Dermis microvascular lymphatic vessel endothelial cell (primary cell): ENCODE measurements at places on chromosomes 3 and 15.

DNA sequence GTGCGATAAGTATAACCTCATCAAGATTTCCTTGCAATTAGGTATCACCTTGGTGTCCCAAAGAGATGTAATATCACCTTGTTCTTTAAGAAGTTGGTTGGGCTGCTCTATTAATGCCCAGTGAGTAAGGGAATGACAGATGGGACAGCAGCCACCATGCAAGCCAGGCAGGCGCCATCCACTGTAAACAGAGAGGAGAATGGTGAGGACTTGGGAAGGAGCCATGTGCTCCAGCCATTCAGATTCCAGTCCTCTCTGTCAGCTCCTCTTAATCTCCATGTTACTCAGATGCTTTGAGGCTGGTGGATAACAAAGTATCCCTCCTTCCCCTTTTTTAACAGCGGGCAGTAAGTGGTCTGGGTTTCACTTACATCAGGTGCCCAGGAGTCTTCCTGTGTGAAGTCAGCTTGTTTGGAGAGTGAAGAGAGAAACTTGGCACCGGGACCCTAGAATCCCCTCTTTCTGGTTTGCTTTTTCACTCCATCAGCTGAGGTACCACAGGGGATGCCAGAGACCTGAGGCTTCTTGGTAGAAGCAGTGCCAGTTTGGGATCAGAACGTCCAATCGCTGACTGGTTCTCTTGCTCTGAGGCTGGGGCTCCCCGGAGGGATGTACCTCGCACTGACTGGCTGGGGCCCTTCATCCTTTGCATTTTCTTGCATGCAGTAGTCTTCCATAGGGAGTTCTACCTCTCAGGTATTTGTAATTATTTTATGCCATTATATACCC is 29.5 kb downstream of the SLCO3A1 start:
- no peak for DNase-seq

- DNase-seq = no peak
These were observed 266.5 kb upstream of the LRTM1 start for GRCh38 chr3:55194376-55194775.

- no peak for DNase-seq
These were observed 51.7 kb downstream of the PRICKLE2 start for GRCh38 chr3:64173563-64173962.

- DNase-seq = no peak
These were observed 6.1 kb upstream of the OSTN start for GRCh38 chr3:191192941-191193340.

DNA sequence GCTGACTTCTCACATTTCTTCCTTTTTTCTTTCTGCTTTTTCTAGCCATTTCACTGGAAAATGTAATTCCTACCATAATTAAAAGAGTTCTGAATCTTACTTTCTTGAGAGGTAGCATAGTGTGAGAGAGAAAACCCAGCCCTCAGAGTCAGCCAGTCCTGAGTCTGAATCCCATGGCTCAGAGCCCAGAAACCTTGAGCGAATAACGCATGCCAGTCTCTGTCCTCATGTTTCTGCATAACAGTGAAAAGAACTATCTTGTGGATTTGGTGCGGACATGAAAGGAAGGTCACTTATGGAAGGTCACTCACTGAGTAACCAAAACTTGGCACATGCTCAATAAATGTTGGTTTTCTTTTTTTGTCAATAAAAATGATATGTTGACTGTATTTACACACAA is 29.3 kb upstream of the SLCO3A1 start:
- DNase-seq = no peak

DNA sequence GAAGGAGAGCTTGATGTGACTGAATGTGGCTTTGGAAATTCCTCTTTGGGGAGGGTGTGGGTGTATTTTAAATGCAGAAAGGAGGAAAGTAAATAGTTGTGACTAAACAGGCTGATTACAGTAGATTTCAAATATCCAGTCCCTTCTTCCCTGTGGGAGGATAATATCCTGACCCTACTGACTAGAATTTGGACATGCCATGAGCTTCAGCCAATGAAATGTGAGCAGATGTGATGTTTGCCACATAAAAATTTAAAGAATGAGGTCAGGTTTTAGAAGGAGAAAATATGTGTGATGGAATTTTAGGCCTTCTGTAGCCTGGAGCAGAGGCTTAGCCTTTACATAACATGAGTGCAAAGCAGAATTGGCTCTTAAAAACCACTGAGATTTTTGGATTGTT is 1218.9 kb downstream of the ROBO2 start:
- no peak for DNase-seq

- DNase-seq = no peak
These were observed 102.4 kb downstream of the NR1D2 start for GRCh38 chr3:24047513-24047912.

- DNase-seq = no peak
These were observed 160.4 kb upstream of the SGO1 start for GRCh38 chr3:20346369-20346768.

GRCh38 chr3:70185661-70186060 is 126.8 kb downstream of the MDFIC2 start:
- DNase-seq = no peak

GRCh38 chr3:9193633-9194195 is 55.7 kb downstream of the SRGAP3 start:
- no peak for DNase-seq

GRCh38 chr15:70526974-70527325 is 236.4 kb downstream of the UACA start:
- no peak for DNase-seq

DNA sequence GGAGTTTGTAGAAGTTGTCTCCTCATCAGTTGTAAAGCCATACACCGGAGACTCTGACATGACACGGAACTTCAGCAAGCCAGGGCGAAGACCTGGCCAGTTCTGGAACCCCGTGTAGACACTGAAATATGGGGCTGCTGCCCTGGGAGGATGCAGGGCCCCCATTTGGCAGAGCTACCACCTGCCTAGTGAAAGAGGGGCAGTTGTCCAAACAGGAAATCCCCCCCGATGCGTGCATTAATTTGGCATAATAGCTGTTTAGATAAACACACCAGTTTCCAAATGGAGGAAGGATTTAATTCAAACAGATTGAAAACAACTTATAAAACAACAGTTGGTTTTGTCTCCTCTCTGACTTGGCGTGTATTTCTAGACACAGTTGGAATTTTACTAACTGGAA is 357.2 kb downstream of the GABRG3 start:
- no peak for DNase-seq

GRCh38 chr3:169815590-169816150 is 3.0 kb upstream of the LRRC34 start:
- no peak for DNase-seq

DNA sequence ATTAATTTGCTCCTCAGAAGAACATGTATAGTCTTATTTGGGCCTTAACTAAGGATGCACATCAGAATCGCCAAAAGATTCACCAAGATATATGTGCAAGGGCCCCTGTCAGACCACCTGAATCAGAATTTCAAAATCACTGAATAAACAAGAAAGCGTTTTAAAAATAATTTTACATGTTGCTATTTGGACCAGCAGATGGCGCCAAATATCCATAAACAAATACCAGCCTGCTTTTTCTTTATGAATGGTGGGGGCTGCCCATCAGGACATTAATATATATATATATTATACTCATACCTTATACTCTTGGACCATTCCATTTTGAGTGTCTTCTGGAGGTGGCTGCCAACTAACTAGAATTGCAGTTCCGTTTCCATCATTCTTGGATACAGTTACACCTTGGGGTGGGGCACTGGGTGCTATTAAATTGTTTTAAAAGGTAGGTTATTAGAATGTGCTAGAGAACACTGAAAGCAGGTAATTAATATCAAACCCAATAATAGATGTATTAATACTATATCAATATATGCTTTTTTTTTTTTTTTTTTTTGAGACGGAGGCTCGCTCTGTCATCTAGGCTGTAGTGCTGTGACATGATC is 1108.3 kb downstream of the ROBO1 start:
- DNase-seq = peak; percentile 56

GRCh38 chr15:94056314-94056713 is 175.0 kb upstream of the MCTP2 start:
- no peak for DNase-seq

DNA sequence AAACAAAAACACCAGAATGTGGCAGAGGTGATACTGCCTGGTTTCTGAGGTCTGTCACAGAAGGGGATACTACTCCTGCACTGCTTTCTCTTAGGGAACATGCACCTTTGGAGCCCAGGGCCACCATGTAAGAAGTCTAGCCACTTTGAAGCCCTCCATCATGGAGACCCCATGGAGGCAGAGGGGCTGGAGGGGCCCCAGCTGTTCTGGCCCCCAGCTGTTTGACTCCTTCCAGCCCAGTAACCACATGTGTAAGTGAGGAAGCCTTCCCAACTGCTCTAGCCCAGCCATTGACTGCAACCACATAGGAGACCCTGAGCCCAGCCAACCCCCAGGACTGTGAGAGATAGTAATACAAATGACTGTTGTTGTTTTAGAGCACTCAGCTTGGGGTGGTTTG is 9.0 kb upstream of the IGDCC4 start:
- DNase-seq = no peak

GRCh38 chr3:186099178-186099577 is 9.7 kb downstream of the ETV5 start:
- DNase-seq = peak; percentile 60

DNA sequence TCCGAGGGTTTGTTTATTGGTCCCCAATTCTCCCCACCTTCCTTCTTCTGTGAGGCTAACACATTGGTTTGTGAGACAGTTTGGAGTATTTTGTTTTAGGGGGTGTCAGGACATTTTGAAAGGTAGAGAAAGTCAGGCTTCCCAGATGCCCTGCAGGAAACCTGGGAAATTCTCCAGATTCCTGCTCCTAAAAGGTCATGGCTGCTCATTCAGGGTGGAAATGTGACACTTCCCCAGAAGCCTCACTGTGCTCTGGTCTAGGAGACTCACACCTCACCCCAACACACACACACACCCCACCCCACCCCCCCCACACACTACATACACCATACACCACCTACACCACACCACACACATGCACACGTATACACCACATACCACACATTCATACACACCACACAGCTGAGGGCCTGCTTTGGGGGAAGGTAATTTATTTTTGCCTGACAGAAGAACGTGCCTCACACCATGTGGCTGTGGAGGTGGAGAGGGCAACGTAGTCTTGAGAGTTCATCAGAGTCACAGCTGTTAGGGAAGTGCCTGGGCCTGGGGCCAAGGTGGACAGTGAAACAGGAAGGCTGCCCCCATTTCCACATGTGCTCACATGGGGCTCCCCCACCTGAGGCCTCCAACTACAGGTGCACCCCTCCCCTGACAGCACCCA is 40.4 kb upstream of the LIMD1 start:
- peak; percentile 77 for DNase-seq

DNA sequence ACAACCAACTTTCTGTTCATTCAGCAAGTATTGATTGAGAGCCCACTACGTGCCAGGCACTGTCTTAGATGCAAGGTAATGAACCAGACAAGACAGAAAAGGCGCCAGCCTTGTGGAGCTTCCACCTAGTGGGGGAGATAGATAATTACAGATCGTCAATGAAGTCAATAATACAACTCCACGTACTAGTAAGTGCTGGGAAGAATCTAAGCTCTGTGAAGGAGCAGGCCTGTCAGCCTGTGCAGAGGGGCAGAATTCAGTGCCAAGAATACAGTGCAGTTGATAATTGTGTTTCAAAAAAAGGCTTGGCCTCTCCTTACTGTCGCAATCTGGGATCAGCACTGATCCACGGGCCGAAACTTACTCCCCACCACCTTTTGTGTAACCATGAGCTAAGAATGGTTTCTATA is 186.3 kb downstream of the FEZF2 start:
- DNase-seq = peak; percentile 26

- DNase-seq = no peak
These were observed 60.8 kb upstream of the EPHA3 start for GRCh38 chr3:89046661-89047060.

DNA sequence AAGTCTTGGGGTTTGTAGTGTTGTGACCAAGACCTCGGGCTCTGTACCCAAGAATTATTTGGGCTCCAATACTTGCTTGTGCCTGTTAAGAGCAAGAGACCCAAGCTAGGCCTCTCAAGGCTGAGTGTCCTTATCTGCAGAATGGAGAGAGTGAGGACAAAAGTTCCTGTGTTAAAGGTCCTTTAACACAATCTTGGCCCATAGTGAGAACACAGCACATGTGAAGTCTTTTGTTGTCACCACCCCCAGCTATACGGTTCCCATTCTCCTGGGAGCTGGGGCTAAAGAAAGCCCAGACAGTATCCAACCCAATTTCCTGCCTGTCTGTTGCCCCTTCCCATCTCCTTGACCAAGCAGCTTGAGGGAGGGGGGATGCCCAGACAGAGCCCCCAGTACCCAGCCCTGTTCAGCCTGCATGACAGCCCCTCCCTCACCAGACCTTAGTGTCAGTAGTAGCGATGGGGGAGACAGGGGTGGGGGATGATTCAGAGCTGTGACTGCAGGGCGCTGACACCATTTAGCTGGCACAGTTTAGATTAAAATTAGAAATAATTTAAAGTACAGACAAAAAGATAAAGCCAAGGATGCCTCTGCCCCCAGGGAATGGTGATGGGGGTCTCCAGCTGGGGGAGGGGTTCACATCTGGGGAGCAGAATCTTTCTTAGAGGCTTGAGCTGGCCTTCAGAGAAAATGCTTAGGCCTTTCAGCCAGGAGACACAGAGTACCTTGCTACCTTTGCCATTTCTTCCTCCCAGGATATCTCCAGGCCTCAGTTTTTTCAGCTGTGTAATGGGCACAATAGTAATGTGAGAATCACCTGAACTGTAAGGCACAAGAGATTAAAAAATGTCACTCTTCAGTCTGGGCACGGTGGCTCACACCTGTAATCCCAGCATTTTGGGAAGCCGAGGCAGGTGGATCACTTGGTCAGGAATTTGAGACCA is 2.7 kb downstream of the PRKCD start:
- no peak for DNase-seq

DNA sequence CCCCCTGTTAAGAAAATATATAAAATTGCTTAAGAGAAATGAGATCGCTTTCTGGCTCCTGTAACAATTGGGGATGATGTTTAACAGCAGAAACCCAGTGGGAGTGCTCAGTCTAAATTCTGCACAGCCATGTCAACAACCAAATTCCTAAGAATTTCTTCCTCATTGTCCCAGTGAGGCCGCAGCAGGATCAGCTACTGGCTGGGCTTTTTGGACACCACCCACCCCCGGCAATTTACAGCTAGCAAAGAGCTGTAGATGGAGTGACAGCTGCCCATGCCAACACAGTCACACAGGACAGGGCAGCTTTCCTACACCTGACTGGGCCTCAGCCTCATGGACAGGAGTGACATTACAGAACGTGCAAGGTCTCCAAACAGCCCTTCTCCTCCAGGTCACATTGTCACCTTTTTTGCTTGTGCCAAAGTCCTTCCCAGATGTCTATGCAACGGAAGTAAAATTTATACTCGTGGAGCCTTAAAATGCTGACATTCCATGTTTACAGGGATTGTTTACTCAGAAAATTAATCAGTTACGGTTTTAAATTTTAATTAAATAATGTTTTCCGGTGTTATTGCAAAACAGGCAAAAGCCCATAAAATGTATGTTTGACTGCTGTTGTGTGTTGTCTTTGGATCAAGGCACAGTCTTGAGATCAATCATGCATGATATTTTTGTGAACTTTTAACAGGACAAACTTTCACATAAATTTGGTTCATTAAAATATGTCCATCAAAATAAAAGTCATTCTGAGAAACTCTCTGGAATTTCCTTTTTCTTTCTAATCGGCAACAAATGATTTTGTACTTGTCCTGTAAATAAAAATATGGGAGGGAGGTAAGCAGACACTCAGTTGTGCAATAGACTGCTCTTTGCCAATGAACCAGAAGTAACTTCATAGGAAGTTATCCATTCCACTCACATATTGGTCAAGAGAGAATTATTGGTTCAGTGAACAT is 943.2 kb downstream of the MCTP2 start:
- no peak for DNase-seq
